ENCODE measurements at places on chromosomes 3 and 15. TPM values are rescaled to one million over a fixed set of nuclear protein-coding genes. Genes with fewer than 3 reads are reported as not detected.

Gene KLHL40
- total RNA-seq, result 0.22 TPM

- no peak for DNase-seq
- peaks cover 9% of the 10 kb centered on the region for H3K27me3 ChIP-seq
- peak within 1 kb of the TSS; percentile 78 for H3K4me3 ChIP-seq
- H3K4me1 ChIP-seq, result peaks cover 44% of the 10 kb centered on the region
- H3K36me3 ChIP-seq, result no peaks in the 10 kb centered on the region
These were observed at the start of gene TM6SF1 for GRCh38 chr15:83106994-83107840. TSS of gene TM6SF1 (plus strand) at chr15:83107645. CDS start at chr15:83107681, 36 bp downstream.

DNA sequence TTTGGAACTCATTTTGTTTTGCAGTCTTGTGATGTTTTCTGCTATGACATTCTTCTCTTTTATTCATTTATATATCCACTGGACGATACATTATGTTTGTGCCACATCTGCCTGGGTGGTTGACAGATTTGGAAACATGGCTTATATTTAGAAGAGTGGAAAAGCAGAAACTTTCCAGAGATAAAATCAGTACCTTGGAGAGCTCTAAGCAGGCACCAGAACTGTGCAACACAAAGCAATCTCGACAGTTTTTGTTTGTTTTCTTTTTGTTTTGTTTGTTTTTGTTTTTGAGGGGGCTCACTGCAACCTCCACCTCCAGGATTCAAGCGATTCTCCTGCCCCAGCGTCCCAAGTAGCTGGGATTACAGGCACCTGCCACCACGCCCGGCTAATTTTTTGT is 45.5 kb downstream of the SYN2 start:
- no peak overlapping the region for H3K27ac ChIP-seq
- no peaks in the 10 kb centered on the region for H3K36me3 ChIP-seq
- H3K4me3 ChIP-seq, result no peak overlapping the region
- DNase-seq, result no peak

- no peak overlapping the region for H3K27ac ChIP-seq
- no peak for DNase-seq
- H3K4me1 ChIP-seq, result peaks cover 21% of the 10 kb centered on the region
- no peaks in the 10 kb centered on the region for H3K36me3 ChIP-seq
These were observed 171.2 kb downstream of the KLF13 start for GRCh38 chr15:31497838-31498237.

GRCh38 chr3:44968447-44968858 is 7.5 kb downstream of the ZDHHC3 start:
- peaks cover 65% of the 10 kb centered on the region for H3K4me1 ChIP-seq
- H3K4me3 ChIP-seq, result no peak overlapping the region
- H3K36me3 ChIP-seq, result no peaks in the 10 kb centered on the region
- DNase-seq, result no peak

- no peaks in the 10 kb centered on the region for H3K36me3 ChIP-seq
- H3K4me1 ChIP-seq, result peaks cover 49% of the 10 kb centered on the region
- peak overlapping the region; percentile 81 for H3K27ac ChIP-seq
- H3K27me3 ChIP-seq, result no peaks in the 10 kb centered on the region
- H3K4me3 ChIP-seq, result peak overlapping the region; percentile 33
These were observed 153.6 kb downstream of the TNIK start for GRCh38 chr3:171306631-171307030.

Gene CFAP20DC
- not detected for total RNA-seq

DNA sequence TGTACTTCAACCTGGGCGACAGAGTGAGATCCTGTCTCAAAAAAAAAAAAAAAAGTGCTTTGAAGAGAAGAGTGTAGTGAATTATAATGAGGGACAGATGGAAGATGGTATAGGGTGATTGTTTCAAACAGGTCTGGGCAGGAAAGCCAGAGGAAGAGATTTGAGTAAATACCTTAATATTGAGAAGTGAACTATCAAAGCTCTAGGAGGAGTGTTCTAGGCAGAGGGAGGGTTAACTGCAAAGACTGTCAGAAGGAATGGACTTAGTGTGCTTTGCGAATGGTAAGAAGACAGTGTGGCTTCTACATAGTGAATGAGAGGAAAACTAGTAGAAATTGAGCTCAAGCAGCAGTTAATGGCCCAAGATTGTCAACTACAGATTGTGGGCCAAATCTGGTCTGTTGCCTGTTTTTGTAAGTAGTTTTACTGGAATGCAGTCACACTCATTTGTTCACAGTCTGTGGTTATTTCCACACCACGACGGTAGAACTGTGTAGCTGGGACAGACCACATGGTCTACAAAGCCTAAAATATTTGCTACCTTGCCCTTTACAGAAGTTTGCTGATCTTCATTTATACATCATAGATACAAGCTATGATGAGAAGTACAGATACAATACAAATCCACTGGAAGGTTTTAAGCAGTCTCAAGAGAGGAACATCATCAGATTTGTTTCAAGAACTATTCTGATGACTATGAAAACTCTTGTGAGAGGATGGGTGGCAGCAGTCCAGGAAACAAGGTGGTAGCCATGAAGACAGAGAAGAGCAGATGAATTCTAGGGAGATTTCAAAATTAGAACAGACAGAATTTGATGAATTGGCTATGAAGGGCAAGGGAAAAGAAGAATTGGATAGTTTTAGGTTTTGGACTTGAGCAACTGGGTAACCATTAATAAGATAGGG is 16.5 kb upstream of the USP50 start:
- H3K4me3 ChIP-seq, result no peak overlapping the region
- H3K27ac ChIP-seq, result no peak overlapping the region
- H3K27me3 ChIP-seq, result no peaks in the 10 kb centered on the region
- no peak for DNase-seq
- H3K4me1 ChIP-seq, result no peaks in the 10 kb centered on the region

Gene ROPN1
- total RNA-seq, result not detected

GRCh38 chr3:33537133-33537532 is 96.9 kb upstream of the UBP1 start:
- H3K27ac ChIP-seq, result peak overlapping the region; percentile 86
- H3K27me3 ChIP-seq, result no peaks in the 10 kb centered on the region
- H3K36me3 ChIP-seq, result peaks cover 72% of the 10 kb centered on the region
- H3K4me3 ChIP-seq, result no peak overlapping the region
- peaks cover 26% of the 10 kb centered on the region for H3K4me1 ChIP-seq

DNA sequence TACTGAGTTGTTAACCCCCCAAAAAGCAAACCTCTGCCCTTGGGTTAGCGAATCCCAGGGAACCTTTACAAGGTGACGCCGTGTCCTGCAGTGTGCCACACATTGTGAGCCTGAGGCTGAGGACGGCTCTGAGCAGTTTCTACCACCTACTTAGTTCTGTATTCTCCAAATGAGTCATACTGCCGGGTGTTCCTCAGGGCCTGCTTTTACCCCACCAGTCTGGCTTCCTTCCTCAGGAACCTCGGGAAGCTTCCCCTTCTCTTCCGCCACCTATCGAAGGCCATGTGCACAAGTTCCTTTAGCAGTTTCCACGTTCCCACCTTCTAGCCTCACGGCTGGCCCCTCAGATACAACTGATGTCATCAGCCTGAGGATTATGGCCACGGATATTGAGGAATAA is 384.0 kb upstream of the TPM1 start:
- H3K4me1 ChIP-seq, result peaks cover 14% of the 10 kb centered on the region
- no peak overlapping the region for H3K4me3 ChIP-seq
- peaks cover 39% of the 10 kb centered on the region for H3K36me3 ChIP-seq
- no peaks in the 10 kb centered on the region for H3K27me3 ChIP-seq
- no peak for DNase-seq

- no peaks in the 10 kb centered on the region for H3K27me3 ChIP-seq
- H3K4me3 ChIP-seq, result no peak overlapping the region
- H3K36me3 ChIP-seq, result peaks cover 18% of the 10 kb centered on the region
- H3K27ac ChIP-seq, result no peak overlapping the region
- no peak for DNase-seq
These were observed 104.1 kb downstream of the PGPEP1L start for GRCh38 chr15:98903377-98904018.

Gene GP9
- total RNA-seq, result not detected

GRCh38 chr3:19931180-19931692 is 2.8 kb downstream of the EFHB start:
- peaks cover 15% of the 10 kb centered on the region for H3K27me3 ChIP-seq
- no peaks in the 10 kb centered on the region for H3K36me3 ChIP-seq
- no peak overlapping the region for H3K4me3 ChIP-seq
- H3K27ac ChIP-seq, result no peak overlapping the region

DNA sequence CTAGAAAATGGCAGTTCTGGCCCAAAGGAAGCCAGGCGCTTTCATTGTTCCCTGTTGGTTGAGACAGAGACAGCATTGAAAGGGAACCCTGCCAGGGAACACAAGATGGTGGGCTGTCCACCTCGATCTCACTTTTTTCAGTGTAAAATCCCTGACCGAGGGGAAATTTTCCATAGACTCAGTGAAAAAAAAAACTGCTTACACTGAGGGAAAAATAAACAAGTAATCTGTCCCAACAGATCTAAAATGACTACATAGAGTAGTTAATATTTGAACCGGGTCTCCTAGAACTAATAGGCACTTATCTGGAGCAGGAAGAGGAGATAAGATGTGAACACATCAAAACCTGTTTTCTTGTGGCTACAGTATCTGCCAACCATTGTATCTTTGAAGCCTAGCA is 763.4 kb upstream of the GOLIM4 start:
- no peaks in the 10 kb centered on the region for H3K27me3 ChIP-seq
- H3K4me3 ChIP-seq, result no peak overlapping the region
- no peaks in the 10 kb centered on the region for H3K4me1 ChIP-seq

DNA sequence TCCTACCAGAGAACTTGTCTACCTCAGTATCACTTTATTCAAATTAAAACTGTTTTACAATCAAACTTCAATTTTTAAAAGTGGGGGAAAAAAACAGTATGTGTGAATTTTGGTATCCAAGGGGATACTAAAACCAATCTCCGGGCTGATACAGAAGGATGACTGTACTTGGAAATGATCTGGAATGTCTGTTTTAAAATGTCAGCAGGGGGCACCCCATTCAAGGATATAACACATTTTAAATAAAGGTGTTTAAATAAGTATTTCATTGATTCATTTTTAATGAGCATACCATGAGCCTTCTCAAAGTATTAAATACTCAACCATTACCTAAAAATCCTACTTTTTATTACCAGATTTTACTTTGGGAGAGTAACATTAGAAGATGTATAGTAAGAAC is 67.9 kb downstream of the ULK4 start:
- H3K27ac ChIP-seq, result no peak overlapping the region
- H3K27me3 ChIP-seq, result no peaks in the 10 kb centered on the region
- no peaks in the 10 kb centered on the region for H3K36me3 ChIP-seq

DNA sequence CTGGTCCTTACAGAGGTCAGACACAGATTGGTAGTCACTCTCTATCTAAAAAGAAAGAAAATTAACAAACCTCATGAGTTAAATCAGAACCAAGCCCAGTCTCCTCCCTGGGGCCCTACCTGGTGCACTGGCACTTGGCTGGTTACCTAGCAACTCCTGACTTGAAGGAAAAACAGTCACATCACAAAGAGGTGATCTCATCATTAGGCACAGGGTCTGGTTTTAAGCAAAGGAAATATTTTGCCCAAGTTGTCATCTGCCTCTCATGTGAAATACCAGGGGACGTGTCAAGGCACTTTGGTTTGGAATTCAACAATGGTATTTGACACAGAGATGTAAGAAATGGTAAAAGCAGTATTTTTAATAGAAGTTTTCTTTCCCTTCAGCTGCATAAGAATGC is 47.7 kb upstream of the FMN1 start:
- H3K4me1 ChIP-seq, result no peaks in the 10 kb centered on the region
- H3K36me3 ChIP-seq, result no peaks in the 10 kb centered on the region
- H3K27ac ChIP-seq, result no peak overlapping the region
- no peak for DNase-seq
- H3K27me3 ChIP-seq, result peaks cover 20% of the 10 kb centered on the region

GRCh38 chr3:131708241-131708640 is 205.5 kb upstream of the MRPL3 start:
- no peaks in the 10 kb centered on the region for H3K27me3 ChIP-seq
- DNase-seq, result no peak
- no peak overlapping the region for H3K4me3 ChIP-seq
- no peaks in the 10 kb centered on the region for H3K36me3 ChIP-seq
- H3K4me1 ChIP-seq, result no peaks in the 10 kb centered on the region
- H3K27ac ChIP-seq, result no peak overlapping the region

Gene CTNNB1
- total RNA-seq, result 164 TPM

DNA sequence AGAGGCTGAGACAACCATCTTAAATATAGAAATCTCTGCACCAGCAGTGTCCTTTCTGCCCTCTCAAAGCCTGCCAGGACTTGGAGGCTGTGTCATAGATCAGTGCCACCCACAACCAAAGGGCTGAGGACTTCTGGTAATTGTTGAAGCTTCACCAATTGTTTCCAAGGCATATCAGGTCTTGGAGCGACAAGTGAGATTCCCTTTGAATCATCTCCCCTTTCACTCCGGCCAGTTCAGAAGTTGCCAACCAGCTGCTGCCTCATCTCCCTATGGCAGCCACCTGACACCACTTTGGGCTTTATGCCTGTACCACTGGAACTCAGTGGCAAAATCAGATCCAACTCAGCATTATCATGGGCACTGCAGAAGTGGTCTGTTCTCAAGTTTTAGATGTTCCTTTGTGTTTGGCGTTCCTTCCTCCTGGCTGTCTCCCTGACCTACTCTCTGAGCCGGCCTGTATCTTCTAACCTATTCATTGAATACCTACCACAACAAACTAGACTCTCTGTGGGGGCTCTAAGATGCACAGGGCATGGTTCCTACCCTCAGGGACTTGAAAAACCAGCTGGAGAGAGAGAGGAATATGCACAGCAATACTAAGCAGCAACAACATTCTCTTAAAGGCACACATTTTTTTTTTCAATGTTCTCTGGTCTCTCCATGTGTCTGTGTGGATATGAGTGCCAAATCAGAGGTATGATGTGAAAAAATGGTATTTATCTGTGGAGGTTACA is 90.8 kb upstream of the PFN2 start:
- H3K4me1 ChIP-seq, result peaks cover 24% of the 10 kb centered on the region
- H3K36me3 ChIP-seq, result no peaks in the 10 kb centered on the region
- peak overlapping the region; percentile 40 for H3K27ac ChIP-seq
- no peaks in the 10 kb centered on the region for H3K27me3 ChIP-seq
- no peak for DNase-seq
- H3K4me3 ChIP-seq, result no peak overlapping the region

- H3K4me3 ChIP-seq, result no peak overlapping the region
- H3K4me1 ChIP-seq, result peaks cover 15% of the 10 kb centered on the region
- H3K27ac ChIP-seq, result peak overlapping the region; percentile 0
- no peaks in the 10 kb centered on the region for H3K36me3 ChIP-seq
These were observed 15.9 kb upstream of the COPG1 start for GRCh38 chr3:129233538-129233937.

DNA sequence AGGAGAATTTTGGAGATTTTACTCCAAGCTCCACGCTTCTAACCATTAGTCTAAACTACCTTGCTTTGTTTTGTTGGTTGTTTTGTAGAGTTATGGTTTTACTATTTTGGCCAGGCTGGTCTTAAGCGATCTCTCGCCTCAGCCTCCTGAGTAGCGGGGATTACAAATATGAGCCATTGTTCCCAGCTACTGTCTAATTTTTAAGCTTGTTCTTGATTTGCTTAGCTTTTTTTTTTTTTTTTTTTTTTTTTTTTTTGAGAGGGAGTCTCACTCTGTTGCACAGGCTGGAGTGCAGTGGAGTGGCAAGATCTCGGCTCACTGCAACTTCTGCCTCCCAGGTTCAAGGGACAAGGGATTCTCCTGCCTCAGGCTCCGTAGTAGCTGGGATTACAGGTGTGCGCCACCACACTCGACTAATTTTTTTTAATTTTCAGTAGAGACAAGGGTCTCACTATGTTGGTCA is 28.5 kb downstream of the EFCAB12 start:
- H3K27me3 ChIP-seq, result no peaks in the 10 kb centered on the region
- peak overlapping the region; percentile 94 for H3K27ac ChIP-seq
- peaks cover 10% of the 10 kb centered on the region for H3K36me3 ChIP-seq
- peaks cover 41% of the 10 kb centered on the region for H3K4me1 ChIP-seq
